Uterus (tissue), 4 donors: ENCODE measurements at places on chromosomes 1 and 21. TPM values are rescaled to one million over a fixed set of nuclear protein-coding genes. Genes with fewer than 3 reads are reported as not detected.

- H3K27me3 ChIP-seq = no peaks in the 10 kb centered on the region
- no peak overlapping the region for H3K27ac ChIP-seq
- H3K4me3 ChIP-seq = peak overlapping the region; percentile 84
- DNase-seq = no peak
- no peaks in the 10 kb centered on the region for H3K4me1 ChIP-seq
Measured at GRCh38 chr21:46322351-46323226, 1.1 kb downstream of the C21orf58 start.

DNA sequence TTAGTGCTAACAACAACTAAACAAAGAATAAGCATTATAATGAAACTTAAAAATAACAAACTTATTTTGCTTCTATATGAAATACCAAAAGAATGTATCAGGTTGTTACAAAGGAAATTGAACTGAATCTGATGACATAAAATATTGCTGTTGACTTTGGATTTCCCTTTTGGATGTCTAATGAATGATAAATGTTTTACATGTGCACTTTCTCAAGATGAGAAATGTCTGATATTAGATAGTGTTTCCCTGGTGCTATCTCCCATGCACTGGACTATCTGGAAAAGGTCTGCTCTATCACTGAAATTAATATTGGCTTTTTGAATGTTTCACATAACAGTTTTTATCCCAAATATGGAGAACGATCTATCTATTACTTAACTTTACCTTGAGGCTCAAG lies 179.9 kb downstream of the HMCN1 start:
- H3K36me3 ChIP-seq = no peaks in the 10 kb centered on the region
- no peak for DNase-seq

The HES2 gene
- total RNA-seq = not detected

The GSTM2 gene
- 32.1 TPM for total RNA-seq
